ENCODE measurements at places on chromosomes 1 and 21.

GRCh38 chr1:205811660-205812059 lies 1.3 kb downstream of the SLC41A1 start:
- DNase-seq, result no peak

GRCh38 chr1:234558330-234558836 lies 51.6 kb downstream of the IRF2BP2 start:
- no peak for DNase-seq

DNA sequence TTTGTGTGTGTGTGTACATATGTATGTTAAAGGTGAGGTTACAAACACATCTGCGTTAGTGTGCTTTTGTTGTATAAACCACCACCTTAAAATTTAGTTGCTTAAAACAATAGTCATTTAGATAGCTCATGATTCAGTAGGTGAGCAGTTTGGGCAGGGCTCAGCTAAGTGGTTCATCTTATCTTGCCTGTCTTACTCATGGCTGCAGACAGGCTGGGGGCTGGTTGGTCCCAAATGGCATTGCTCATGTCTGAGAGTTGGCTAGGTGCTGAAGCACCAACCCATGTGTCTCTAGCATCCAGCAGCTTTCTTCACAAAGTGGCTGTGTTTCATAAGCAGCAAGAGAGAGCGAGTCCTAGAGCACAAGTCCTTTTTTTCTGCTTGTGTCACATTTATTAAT lies 91.4 kb downstream of the MACF1 start:
- no peak for DNase-seq

- no peak for DNase-seq
Measured at GRCh38 chr1:11188381-11188780, 774 bp upstream of the ANGPTL7 start.

DNA sequence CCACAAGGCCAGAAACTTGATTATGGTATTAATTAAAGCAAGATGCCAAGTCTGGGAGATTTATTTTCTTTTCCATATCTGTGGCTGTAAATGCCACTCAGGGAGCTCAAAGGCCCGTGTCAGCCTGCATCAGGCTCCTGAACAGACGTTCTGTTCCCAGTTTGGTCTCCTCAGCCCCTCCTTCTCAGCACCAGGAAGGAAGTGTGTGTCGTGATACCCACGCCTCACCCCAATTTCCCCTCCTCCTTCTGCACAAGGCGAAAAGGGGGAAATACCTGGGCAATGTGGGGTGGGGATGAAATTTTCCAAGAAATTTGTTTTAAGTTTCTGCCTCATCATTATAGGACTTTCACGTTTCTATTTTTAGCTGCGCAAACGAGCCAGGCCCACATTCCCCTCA lies 112.0 kb downstream of the SYF2 start:
- DNase-seq, result no peak

- DNase-seq, result no peak
Measured at GRCh38 chr1:180131510-180131909, 23.2 kb upstream of the QSOX1 start.

DNA sequence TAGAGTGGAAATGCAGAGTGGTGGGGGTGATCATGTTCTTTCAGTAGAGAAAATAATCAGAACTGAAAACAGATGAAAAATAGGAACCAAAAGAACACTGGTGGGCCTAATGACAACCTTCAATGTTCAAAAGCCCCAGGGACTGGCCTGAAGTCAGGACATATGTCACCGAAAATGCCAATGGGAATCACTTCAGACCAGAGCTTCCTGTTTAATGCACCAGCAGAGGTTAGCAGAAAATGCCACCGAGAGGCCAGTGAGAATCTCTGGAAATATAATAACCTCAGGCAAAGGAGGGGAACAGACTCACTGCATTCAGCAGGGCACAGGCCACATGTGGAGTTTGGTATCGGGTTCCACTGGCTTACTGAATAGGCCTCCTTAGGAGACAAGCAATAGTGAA lies 15.9 kb upstream of the CD58 start:
- no peak for DNase-seq

DNA sequence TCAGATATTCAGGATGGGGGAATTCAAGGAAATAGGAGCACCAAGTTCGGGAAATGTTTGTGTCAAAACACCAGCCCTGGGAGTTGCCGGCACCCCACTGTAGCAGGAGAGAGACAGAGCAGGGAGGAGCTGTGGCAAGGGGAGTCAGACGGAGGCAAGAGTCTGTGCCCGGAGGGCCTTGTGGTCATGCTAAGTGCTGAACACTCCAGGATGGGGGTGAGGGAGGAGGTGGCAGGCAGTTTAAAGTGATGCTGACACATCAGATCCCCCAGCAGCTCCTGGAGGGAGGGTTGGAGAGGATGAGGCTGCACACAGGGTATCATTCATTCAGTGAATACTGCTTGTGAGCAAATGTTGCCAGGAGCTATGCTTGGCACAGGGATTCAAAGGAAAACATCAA lies 150.3 kb upstream of the ETV3 start:
- DNase-seq, result no peak

DNA sequence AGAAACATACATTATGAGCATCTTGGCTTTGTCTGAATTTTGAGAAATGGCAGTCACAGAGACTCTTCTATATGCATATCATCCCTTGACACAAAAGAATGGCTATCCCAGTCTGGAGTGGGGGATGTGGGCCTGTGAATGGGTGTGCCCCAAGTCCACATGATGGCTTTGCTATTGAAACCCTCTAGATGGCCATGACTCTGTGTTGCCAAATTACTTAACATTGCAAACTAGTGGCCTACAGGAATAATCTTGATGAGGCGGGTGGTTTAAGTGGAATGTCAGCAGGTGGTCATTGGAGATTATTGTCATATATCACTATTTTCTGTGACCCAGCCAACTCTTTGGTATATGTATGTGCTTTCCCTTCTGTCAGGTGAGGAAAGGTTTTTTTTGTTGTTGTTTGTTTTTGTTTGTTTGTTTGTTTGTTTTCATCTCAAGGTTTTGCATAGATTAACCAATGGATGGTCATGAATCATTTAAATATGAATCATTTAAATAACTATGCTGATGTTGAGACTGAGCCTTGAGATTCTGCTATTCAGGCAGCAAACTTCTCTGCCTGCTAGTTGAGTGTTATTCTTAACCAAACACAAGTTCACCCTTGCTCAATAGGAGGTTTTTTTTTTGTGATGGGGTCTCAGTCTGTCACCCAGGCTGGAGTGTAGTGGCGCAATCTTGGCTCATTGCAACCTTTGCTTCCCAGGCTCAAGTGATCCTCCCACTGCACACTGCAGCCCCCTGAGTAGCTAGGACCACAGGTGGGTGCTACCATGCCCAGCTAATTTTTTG lies 103.0 kb downstream of the NOS1AP start:
- no peak for DNase-seq

- DNase-seq, result no peak
Measured at GRCh38 chr1:87451229-87451920, 122.7 kb downstream of the LMO4 start.

GRCh38 chr1:41743366-41743765 lies 175.4 kb downstream of the HIVEP3 start:
- no peak for DNase-seq

GRCh38 chr1:61926597-61926996 lies 184.3 kb downstream of the PATJ start:
- no peak for DNase-seq

- DNase-seq, result no peak
Measured at GRCh38 chr1:100530880-100531487, 7.0 kb upstream of the GPR88 start.

GRCh38 chr1:23650344-23650990 lies 41.1 kb upstream of the RPL11 start:
- no peak for DNase-seq

- no peak for DNase-seq
Measured at GRCh38 chr1:5611431-5611830, 380.8 kb downstream of the NPHP4 start.

DNA sequence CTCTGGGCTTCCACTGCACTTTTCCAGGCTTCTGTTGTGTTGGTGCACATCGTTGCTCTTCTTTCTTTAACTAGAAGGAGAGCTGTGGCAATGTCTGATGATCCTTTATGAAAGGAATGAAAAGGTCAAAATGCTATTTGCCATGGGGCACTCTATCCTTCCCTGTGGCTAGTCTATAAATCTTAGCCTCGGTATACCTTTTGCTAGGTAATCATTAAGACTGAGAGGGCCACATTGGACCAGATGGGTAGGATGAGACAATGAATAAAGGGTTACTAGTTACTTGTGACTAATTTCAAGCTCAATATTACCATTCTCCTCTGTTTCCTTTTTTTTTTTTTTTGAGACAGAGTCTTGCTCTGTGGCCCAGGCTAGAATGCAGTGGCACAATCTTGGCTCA lies 89.4 kb upstream of the C1orf87 start:
- no peak for DNase-seq

DNA sequence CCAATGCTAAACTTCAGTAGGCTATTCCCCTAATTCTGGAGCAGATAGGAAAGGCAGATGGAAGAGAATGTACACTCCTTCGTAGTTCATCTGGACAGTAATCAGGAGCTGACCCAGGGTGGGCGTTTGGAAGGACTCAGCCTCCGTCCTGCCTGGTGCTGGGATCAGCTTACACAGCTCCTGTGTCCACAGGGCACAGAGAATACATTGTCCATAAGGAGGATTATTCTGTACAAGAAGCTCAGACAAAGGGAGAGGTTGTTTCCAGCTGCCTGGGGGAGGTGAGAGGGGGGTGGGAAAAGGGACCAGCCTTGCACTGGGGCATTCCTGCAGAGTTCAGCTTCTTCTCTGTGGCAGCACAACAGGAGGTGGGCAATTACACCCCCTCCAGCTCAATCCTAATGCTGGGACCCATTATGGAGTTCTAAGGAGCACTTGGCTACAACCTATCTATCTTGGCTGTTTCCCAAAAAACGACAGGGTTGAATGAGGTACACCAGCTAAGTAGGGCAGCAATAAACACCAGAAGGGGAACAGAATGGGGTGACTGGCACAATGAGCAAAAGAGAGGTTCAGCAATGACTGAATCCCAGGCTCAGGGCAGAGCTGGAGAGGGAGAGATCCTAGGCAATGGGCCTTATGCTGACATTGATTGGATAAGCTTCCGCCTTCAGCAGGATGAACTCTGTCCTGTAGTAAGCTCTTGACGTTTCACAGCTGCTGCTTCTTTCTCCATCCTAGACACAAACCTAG lies 7.4 kb downstream of the MED8 start:
- DNase-seq, result no peak

DNA sequence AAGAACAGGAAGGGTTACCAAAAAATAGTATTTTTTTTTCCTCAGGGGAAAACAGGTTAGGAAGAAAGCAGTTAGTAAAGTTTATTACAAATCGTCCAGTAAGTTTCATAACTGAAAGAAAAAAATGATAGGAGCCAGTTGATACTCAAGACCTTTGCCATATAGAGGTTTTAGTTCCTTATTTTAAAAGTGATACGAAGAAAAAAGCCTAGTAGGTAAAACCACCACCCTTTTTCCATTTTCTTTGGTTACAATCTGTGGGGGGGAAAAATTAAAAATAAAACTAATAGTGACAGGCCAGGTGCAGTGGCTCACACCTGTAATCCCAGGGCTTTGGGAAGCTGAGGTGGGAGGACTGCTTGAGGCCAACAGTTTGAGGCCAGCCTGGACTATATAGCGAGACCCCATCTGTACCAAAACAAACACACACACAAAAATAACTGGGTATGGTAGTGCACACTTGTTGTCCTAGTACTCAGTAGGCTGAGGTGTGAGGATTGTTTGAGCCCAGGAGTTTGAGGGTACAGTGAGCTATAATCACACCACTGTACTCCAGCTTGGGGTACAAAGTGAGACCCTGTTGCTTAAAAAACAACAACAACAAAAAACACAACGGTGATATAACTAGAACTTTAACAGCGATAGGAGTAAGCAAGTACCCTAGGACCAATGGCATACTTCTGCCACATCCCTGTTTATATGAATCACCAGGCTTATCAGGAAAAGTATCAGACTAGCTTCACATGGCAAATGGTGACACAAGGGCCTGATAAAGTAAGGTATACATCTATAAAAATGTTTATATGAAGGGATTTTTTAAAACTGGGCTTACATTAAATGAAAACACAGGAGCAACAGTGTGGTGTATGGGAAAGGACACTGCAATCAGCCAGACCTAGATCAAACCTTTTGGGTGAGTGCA lies 5.4 kb downstream of the TMEM59 start:
- DNase-seq, result no peak

DNA sequence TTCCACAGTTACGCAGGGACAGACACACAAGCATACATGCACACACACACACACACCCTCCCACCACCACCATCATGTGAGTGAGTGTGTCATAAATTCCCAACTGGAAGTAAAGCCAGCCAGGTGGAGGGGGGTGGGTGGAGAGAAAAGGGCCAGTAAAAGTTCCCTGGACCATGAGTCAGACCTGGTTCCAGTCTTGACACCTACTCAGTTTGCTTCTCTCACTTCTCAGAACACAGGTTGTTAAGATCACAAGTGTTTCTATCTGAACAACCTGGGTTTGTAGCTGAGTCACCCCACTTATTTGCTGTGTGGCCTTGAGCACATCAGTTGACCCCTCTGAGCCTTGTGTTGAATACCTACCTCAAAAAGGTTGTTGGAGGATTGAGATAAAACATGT lies 9.6 kb downstream of the EPHA10 start:
- no peak for DNase-seq
